ENCODE measurements at places on chromosomes 12 and 14.

- no peak for DNase-seq
Measured at GRCh38 chr12:30110498-30110897, 326.8 kb upstream of the TMTC1 start.

DNA sequence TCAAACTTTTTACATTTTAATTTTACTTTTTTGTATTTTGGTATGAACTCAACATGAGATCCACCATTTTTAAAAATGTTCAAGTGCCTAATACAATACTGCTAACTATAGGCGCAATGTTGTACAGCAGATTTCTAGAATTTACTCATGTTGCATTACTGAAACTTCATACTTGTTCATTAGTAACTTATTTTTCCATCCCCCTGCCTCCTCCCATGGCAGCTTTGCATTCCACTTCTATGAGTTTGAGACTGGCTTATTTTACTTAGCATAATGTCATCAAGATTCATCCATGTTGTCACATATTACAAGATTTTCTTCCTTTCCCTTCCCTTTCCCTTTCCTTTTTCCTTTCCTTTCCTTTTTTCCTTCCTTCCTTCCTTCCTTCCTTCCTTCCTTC, 825.9 kb downstream of the SLC16A7 start:
- DNase-seq, result no peak

GRCh38 chr14:64758025-64758521, 53.8 kb downstream of the PLEKHG3 start:
- DNase-seq, result peak; percentile 86

DNA sequence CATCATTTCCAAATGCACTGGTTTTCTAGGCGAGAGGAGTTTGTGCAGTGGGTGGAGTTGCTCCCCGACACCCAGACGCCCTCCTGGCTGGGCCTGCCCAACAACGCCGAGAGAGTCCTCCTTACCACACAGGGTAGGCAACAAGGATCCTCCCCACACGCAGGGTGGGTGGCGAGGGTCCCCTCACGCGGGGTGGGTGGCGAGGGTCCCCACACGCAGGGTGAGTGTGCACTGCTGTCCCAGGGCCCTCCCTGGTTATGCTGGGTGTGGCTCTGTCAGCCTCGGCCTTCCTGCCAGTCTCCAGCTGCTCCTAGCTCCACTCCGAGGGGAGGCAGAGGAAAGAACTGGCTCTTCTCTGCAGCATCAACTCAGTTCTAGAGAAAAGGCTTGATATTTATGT, 42.3 kb downstream of the HSP90AA1 start:
- no peak for DNase-seq

GRCh38 chr14:51205486-51205885, 34.6 kb upstream of the TMX1 start:
- no peak for DNase-seq

GRCh38 chr12:116299665-116300328, 22.3 kb upstream of the MED13L start:
- no peak for DNase-seq
